ENCODE measurements at places on chromosomes 7 and 10.

- no peak for DNase-seq
These were observed 17.1 kb downstream of the GBX1 start for GRCh38 chr7:151150388-151150787.

GRCh38 chr7:2825559-2826227, 18.4 kb downstream of the GNA12 start:
- no peak for DNase-seq

GRCh38 chr7:128804484-128804883, 12.7 kb downstream of the CCDC136 start:
- no peak for DNase-seq

DNA sequence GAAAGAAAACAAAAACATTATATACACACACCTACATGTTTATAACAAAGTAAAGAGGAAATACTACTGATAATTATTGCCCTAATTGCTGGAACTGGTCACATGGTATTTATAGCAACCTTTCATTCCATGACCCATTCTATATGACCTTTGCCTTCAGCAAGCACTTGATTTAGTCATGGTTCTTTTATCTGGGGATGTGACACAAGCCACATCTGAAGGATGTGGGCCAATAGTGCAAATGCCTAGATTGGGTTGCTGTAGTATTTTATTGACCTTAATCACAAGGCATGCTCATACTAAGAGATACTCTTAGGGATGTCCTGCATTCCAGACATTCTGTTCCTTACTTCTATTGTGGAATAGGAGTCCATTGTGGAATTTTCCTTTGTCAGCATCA, 723.5 kb upstream of the POM121L12 start:
- no peak for DNase-seq

- no peak for DNase-seq
These were observed 226.5 kb upstream of the HPS1 start for GRCh38 chr10:98673171-98673782.

DNA sequence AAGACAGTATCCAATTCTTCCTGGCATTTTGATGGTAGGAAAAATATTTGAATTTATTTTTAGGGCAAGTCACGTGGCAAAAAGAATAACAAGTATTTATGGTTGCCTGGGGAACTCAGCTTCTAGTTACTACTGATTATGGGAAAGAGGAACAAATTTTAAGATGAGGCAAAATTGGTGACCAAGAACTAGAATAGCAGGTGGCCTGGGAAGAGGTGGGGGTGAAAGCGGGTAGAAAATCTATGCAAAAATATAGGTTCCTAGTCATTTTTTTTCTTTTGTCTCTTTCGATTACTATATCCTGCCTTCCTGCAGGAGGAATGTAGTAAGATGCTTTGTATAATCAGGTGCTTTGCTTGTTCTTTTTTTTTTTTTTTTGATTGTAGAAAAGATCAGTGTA, 27.8 kb downstream of the ENTPD1 start:
- DNase-seq, result no peak

- no peak for DNase-seq
These were observed 459 bp downstream of the SUGCT start for GRCh38 chr7:40135317-40135610.

DNA sequence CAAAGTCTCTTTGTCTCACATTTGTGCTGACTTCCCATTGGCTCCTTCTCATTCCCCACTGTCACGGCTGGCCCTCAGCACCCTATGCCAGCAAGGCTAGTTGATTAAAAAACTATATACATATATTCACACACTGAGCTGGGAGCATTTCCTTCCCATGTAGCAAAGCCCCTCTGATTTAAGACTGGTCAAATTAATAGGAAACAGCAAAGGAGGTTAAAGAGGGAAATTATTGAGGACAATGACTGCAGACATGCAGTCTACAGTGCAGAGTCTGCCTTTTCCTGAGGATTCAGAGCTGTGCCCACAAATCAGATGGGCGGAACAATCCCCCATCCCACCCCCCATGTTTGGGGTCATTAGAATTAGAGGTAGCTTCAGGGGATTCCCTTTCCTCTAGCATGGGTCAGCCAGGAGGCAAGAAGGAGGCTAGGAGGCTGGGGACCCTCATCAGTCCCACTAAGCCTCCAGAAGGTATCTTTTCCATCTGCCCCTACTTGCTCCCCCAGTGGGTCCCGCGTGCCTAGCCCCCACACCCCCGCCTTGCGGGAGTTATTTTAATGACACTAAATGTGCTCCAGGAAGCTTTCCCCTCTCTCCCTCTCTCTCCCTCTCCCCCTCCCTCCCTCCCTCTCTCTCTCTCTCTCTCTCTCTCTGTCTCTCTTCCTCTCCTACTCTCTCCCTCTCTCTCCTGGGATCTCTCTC, 9.8 kb upstream of the DLX6 start:
- DNase-seq, result no peak

- no peak for DNase-seq
These were observed 612.2 kb downstream of the SUGCT start for GRCh38 chr7:40746841-40747556.

- DNase-seq, result no peak
These were observed 17.6 kb upstream of the GPR146 start for GRCh38 chr7:1026721-1027161.

GRCh38 chr10:99536338-99537085, 3.8 kb downstream of the NKX2-3 start:
- no peak for DNase-seq

DNA sequence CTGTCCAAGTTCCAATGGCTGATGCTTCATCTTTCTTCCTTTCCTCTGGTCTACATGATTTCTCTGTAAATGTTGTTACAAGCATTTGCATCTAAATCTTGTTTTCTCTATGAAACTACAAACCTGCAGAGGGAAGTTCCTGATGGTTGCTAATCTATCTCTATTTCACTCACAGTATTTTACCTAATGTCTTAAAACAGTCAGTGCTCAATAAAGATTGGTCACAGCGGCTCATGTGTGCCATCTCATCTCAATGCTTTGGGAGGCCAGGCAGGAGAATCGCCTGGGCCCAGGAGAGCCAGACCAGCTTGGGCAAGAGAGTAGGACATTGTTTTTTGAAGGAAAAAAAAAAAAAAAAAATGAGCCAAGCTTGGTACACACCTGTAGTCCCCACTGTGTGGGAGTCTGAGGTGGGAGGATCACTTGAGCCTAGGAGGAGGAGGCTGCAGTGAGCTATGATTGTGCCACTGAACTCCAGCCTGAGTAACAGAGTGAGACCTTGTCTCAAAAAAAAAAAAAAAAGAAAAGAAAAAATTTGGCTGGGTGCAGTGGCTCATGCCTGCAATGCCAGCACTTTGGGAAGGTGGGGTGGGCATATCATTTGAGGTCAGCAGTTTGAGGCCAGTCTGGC, 71.3 kb upstream of the ARMC3 start:
- DNase-seq, result no peak

DNA sequence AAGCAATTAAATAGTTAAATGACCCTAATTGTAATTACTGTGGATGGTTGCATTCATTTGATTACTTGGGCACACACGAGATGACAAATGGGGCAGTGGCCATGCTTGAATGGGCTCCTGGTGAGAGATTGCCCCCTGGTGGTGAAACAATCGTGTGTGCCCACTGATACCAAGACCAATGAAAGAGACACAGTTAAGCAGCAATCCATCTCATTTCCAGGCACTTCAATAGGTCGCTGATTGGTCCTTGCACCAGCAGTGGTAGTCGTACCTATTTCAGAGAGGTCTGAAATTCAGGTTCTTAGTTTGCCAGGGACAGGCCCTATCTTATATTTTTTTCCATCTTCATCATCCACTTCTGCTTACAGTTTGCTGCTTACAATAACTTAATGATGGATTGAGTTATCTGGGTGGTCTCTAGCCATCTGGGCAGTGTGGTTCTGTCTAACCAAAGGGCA, 8.3 kb downstream of the PCBD1 start:
- DNase-seq, result peak; percentile 6

DNA sequence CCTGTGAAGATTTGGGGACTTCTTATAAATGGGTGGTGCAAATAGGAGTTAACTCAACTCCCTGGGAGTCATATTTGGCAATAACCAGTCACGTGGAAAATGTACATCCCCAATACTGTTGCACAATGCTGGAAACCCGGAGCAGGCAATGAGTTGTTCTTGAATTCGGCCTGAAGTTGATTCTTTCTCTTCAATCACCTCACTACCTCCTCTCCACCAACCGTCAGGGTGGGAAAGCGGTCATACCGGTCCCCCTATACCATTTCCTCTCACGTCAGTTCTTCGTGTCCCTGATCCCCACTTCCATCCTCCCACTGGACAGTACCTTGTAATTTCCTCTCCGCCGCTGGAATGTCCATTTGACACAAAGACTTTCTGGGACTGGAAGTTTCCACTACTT, 2.8 kb downstream of the GIMAP5 start:
- DNase-seq, result no peak

- DNase-seq, result no peak
These were observed 272.6 kb upstream of the DGKB start for GRCh38 chr7:15175152-15175551.

DNA sequence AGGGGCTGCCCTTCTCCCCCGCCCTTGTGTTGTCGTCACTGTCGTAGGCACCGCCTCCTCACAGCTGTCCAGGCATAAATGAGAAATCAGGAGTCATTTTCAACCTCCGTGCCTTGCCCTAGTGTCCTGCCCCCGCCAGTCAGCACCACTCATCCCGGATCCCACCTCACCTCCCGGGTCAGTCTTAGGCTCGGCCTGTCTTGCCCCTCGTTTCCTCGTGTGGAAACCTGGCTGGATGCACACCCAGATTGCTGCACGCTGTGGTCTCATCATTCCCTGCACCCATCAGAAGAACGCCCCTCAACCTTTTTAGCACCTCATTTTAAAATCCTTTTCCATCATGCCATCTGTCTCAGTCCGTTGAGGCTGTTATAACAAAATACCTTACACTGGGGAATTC, 213.1 kb downstream of the HECW1 start:
- no peak for DNase-seq

DNA sequence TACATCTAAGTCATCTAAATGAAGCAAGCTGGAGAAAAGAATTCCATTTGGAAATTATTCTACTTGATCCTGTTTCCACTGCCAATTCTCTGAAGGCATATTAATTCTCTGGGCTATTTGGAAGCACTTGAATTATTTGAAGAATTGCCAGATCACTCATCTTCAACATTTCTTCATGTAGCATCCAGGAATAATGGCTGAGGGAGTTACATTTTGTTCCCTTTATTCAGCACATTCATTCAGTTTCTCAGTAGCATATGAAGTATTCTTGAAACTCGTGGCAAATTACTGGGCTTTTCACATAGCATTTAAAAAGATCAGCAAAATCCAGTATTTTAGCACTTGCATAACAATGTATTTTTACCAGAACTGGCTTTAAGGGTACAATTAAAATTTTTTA, 127.1 kb upstream of the VIPR2 start:
- no peak for DNase-seq

GRCh38 chr7:19665399-19666008, 43.3 kb downstream of the POLR1F start:
- peak; percentile 9 for DNase-seq

GRCh38 chr10:123706236-123706635, 40.1 kb downstream of the GPR26 start:
- no peak for DNase-seq

GRCh38 chr10:103544657-103545310, 51.3 kb downstream of the NEURL1 start:
- no peak for DNase-seq

- no peak for DNase-seq
These were observed 36.8 kb downstream of the CTBP2 start for GRCh38 chr10:125123476-125124114.

GRCh38 chr7:150942591-150943452, 35.3 kb downstream of the KCNH2 start:
- DNase-seq, result no peak

GRCh38 chr7:20238194-20238753, 21.1 kb upstream of the MACC1 start:
- DNase-seq, result no peak

GRCh38 chr7:69770613-69771012, 172.3 kb downstream of the AUTS2 start:
- DNase-seq, result no peak

GRCh38 chr7:99473315-99473596, 566 bp downstream of the ZNF789 start:
- no peak for DNase-seq

DNA sequence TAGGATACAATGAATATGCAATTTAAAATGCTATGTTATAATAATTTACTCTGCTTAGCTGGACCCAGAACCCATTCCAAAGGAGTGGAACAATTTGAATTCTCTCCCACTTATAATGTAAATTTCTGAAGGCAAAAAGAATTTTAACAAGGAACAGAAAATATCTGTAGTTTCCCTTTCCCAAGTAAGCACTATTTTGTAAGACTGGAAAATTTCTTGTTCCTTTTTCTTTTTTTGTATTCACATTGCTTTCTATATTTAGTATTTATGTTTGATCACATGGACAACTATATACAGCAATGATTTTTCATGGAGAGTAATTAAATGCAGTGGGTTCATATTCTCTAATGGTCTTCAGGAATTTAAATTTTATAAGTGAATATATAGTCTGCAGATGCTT, 127.4 kb downstream of the GPR85 start:
- DNase-seq, result no peak

GRCh38 chr7:41220266-41220665, 482.6 kb downstream of the INHBA start:
- no peak for DNase-seq

GRCh38 chr10:83666762-83667161, 472.5 kb upstream of the GHITM start:
- no peak for DNase-seq

- no peak for DNase-seq
These were observed 19.5 kb downstream of the ZNF398 start for GRCh38 chr7:149166630-149167352.

DNA sequence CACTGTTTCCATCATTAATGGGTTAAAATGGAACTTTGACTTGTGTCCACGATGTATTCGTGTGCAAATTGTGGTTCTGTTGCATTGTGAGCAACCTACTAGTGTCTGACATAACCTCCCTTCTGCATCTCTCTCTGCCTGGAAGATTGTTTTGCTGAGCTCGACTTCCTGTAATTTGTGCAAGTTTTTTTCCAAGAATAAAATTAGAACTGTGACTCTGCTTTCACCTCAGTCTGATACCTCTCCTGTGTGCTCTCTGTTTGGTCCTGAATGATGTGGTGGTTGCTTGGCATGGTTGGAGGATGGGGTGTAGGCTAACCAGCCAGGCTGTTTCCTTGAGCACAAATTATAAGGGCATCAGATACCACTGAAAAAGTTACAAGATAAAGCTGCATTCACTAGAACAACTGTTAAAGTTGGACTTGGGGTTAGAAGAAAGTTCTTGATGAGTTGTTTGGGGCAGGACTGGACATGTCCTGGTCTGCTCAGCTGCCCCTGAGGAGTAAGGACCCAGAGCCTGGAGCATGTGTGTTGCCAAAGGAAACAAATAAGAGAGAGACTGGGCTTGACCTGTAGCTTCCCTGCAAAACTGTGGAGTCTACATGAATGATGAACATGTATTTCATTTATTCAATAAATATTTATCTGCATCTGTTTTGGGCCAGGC, 1.9 kb upstream of the VOPP1 start:
- no peak for DNase-seq

GRCh38 chr10:14454629-14455028, 123.9 kb upstream of the FRMD4A start:
- DNase-seq, result no peak

- no peak for DNase-seq
These were observed 7.9 kb downstream of the SLC25A28 start for GRCh38 chr10:99612167-99612831.

Measured in NCI-H1417 treated with DMSO at 0.1 percent for 48 hours (cell line).